LoVo (cell line): ENCODE measurements at places on chromosomes 16 and 17.

DNA sequence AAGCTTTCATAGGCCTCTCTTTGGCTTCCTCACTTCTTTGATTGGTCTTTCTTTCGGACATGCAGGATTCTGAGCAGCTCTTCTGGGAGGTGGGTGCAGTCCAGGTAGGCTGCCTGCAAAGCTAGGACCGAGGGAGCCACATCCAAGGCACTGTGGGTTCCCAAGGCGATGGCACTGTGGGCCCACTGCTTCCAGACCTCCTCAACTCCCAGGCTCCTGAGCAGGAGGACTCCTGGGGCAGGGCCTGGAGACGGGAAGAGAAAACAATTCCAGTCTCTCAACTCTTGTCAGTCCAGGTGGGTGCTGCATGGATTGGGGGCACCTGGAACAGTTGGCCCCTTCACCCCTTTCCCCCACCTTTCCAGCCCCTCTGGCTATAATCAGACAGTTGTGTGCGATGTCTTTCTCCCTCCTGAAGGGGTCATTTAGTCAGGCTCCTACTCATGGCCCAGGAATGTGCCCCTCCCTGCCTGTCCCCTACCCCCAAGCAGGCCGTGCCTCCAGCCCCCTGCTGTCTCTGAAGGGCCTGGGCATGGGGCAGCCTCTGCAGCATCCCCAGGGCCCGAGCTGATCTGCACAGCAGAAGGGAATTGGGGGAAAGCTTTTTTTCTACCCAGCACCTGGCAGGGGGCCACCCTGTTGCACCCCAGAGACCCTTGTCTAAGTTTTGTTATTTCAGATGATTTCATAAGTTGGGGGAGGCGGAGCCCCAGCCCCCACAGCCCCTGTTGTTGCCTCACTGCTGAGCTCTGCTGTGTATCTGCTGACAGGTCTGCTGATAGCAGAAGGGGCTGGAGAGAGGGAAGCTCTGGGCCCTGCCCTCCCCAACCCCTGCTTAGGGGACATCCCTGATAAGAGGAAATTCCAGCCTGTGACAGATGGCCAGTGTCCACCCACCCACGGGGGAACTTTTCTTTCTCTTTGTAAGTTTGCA lies 330.3 kb downstream of the SEC14L1 start:
- no peak for DNase-seq

DNA sequence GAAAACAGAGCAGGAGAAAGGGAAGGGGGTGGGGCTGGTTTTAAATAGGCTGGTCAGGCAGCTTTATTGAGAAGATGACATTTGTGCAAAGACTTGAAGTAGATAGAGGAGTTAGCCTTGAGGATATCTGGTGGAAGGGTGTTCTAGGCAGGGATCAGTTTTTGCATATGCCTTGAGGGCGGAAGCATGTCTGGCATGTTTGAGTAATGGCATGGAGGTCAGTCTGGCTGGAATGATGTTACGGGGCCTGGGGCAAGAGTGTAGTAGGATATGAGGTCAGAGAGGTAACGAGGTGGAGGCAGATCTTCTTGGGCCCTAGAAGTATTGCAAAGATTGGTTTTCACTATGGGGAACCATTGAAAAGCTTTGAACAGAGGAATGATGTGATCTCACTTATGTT lies 4.8 kb downstream of the RABEP1 start:
- DNase-seq: no peak

GRCh38 chr17:62796291-62796690 lies 11.8 kb downstream of the MARCHF10 start:
- DNase-seq: no peak

DNA sequence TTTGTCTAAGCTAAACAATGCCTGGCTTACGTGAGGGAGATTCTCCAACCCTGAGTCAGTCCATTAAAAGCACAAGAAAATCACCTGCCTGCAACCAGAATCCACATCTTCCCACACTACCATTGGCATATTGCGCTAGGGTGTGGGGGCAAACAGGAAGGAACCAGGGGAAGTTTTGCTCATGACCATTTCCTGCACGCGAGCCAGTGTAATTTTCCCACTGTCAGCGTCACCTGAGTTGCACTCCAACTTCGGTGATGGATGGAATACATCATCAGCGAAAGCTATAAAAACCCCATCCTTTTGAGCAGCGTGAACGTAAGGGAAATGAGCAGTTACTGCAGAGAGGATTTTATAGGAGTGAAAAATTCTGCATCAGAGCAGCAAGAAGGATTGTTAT lies 167.9 kb upstream of the NOL11 start:
- no peak for DNase-seq

DNA sequence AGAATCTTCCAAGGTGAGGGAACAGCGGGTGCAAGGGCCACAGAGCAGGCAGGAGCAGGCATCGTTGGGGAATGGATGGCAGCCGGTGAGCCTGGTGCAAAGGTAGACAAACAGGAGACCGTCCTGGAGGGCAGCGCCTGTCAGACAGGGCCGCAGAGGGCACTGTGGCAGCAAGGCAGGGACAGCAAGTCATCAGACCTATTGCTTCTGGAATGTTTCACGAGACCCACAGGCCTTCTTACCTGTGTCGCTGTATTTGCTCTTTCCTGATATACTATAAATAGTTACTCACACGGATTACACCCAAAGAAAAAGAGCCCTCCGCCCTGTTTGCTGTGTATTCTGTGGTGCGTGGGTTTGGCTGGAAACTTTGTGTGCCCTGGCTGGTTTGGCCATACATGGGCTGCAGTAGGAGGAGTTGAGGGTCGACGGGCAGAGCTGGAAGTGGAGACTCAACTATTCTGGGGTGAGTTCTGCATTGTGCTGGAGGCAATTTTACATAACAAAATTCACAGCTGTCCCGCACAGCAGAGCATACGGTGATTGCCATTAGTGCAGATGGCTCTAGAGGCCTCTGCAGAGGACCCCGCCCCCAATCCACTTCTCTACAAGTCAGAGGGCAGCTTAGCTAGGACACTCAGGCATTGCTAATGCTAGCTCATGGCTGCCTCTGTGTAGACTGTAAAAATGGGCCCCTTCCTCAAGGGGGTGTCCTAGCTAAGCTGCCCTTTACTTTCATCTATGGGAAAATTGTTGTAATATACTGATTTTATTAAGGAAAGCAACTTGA lies 18.6 kb upstream of the POLR3E start:
- DNase-seq: no peak

- no peak for DNase-seq
These were observed 55.2 kb downstream of the ARSG start for GRCh38 chr17:68346448-68346847.

- no peak for DNase-seq
These were observed 33.9 kb downstream of the AXIN1 start for GRCh38 chr16:318628-319027.

GRCh38 chr17:21676281-21677111 lies 15.8 kb upstream of the KCNJ18 start:
- DNase-seq: no peak

DNA sequence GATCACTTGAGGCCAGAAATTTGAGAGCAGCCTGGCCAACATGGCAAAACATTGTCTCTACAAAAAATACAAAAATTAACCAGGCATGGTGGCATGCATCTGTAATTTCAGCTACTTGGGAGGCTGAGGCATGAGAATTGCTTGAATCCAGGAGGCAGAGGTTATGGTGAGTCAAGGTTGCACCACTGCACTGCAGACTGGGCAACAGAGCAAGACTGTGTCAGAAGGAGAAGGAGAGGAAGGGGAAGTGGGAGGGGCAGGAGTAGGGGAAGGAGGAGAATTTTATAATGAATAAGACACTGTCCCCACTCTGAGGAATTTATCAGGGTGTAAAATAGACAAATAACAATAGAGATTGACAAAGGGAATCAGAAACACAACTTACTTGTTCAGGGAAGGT lies 440.6 kb upstream of the DYNLRB2 start:
- no peak for DNase-seq

DNA sequence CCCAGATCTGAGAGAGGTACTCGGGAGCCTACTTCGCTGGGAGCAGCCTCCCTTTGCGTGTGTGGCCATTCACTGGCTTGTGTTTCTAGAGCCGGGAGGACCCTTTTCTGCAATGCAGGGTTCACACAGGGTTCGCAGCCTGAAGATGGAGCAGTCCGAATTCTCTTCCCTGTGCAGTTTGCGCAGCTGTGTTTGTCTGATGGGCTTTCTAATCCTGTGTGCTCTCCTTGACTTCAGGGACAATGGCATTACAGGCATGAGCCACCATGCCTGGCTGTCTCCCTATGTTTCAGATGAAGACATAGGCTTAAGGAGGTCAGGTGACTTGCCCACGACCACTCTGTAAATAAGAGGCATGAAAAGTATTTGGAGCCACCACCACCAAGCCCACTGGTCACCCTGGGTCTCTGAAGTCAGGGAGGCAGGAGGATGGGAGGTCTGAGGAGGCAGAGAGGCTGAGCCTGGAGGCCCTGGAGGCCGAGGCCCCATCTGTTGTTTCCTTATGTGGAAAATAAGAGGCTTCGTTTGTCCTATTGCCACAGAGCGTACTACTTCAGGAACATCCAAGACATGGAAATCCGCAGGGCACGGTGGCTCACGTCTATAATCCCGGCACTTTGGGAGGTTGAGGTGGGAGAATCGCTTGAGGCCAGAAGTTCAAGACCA lies 5.0 kb upstream of the STH start:
- DNase-seq: no peak

DNA sequence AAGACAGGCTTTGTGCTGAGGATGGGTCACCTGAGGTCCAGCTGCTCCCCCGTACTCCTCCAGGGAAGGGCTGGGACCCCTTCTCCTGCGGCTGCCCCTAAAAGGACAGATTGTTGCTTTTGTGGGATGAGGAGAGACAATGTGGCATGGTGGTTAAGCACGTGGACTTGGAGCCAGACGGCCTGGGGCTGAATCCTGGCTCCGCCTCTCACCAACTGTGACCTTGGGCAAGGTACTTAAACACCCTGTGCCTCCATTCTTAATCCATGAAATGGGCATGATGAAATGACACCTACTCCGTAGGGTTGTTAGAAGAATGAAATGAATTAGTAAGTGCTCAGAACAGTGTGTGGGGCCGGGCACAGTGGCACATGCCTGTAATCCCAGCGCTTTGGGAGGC lies 39.6 kb upstream of the PLCG2 start:
- DNase-seq: no peak
